ENCODE measurements at places on chromosomes 2 and 18.

- no peak for DNase-seq
- H3K4me1 ChIP-seq = peaks cover 73% of the 10 kb centered on the region
- peak overlapping the region; percentile 82 for H3K27ac ChIP-seq
- H3K27me3 ChIP-seq = no peaks in the 10 kb centered on the region
These were observed 56.0 kb downstream of the SH3BP4 start for GRCh38 chr2:235007664-235008457.

DNA sequence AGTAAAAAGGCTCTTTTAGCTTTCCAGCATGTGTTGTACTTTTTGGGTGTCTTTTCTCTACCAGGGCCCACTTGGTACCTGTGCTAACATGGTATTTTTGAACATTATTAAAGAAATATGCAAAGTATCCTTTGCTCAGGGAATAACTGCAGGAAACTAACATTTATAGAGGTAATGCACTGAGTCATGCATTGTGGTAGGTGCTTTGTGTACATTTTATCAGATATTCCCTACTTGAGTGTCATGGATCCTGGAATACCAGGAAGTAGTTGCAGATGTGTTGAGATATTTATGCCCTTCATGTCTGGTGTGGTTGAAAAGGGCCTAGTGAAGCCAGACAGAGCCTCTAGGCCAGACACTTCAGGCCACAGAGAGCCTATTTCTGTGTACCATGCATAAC lies 215.5 kb upstream of the CYRIA start:
- H3K4me1 ChIP-seq = no peaks in the 10 kb centered on the region
- H3K27ac ChIP-seq = no peak overlapping the region
- H3K36me3 ChIP-seq = no peaks in the 10 kb centered on the region
- no peaks in the 10 kb centered on the region for H3K27me3 ChIP-seq

DNA sequence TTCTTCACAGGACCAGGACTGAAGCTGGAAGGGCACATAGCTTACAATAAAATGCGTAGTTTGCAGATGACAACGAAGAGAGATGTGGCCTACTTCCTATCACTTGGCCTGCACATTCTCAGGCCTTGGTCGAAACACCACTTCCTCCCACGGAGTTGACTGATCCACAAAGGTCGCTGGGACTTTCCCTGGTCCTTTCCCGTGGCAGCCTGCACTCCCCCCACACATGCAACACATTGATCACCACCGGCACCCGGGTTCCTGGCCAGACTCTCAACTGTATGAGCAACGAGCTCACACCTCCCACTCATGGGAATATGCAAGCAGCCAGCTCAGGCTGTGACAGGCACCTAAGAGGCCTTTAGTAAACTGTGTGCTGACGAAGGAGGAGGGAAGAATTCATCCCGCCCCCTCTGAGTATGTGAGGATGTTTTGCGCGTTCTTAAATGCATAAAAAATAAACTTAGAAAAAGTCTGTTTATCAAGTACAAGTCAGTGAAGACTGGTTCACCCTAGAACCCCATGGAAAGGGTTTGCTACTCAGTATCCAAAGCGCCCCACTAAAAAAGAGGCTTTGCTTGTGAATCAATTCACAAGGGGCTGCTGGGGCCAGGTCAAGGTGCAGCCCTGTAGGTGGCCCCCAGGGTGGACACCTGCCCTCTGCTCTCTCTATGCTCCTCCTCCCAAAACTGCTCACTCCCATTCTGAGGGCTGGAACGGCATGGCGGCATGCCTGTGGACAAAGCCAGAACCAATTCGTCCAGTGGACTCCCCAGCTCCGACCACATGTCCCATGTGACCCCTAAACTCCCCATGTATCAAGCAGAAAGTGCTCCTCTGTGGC lies 154.3 kb downstream of the EIPR1 start:
- no peak overlapping the region for H3K4me3 ChIP-seq
- no peak for DNase-seq
- no peaks in the 10 kb centered on the region for H3K27me3 ChIP-seq
- H3K27ac ChIP-seq = no peak overlapping the region

GRCh38 chr2:240877460-240878340 lies 9.1 kb downstream of the AGXT start:
- DNase-seq = no peak
- no peaks in the 10 kb centered on the region for H3K36me3 ChIP-seq
- no peak overlapping the region for H3K27ac ChIP-seq
- no peaks in the 10 kb centered on the region for H3K4me1 ChIP-seq
- no peak overlapping the region for H3K4me3 ChIP-seq

GRCh38 chr2:11577101-11577883 lies 43.4 kb downstream of the GREB1 start:
- no peak overlapping the region for H3K4me3 ChIP-seq
- peaks cover under 1% of the 10 kb centered on the region for H3K4me1 ChIP-seq
- DNase-seq = no peak
- no peaks in the 10 kb centered on the region for H3K27me3 ChIP-seq

DNA sequence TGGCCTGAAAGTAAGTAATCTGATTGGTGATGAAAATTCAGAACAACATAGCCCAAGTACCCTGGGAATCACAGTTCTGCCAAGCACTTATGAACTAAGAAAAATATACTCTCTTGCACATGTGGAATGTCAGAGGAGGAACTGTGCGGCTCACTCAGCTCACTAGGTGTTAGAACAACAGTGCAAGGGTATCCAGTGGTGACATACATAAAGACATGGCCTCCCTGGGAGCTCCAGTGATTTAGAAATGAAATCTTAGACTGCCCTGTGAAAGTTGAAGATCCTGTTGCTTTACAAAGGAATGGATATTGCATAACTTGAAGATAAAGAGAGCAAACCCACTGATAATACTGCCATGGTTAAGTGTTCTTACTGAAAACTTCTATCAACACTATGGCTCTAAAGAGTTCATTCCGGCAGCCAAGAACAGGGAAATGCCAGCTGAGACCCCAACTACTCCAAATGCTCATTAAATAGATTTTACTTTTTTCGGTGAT lies 246.2 kb downstream of the ARHGAP15 start:
- no peaks in the 10 kb centered on the region for H3K27me3 ChIP-seq
- no peaks in the 10 kb centered on the region for H3K36me3 ChIP-seq
- H3K27ac ChIP-seq = no peak overlapping the region
- no peak overlapping the region for H3K4me3 ChIP-seq
- no peak for DNase-seq

DNA sequence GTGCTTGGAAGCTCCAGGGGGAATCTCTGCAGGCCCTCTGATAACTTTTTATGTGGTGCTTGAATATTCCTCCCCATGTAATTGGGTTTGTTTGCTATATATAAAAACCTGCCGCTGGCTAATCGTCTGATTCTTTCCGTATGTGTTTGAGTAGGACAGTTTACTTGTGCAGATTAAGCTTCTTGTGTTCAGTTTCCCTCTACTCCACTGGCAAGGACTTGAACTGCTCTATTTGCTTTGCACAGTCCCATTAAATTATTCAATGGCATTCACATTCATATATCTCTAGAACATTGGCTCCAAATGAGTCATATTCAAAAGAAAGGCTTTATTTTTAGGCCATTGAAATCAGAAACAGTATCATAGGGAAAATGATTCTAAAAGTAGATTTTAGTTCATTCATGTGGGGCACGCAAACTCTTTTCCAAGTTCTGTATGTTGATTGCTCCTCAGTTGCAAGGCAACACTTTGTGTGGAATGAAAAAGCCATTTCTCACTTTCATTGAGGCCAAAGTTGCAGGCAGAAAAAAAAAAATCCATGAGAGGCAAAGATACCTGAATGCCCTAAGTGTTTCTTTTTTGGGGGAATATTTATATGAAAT lies 1682.3 kb upstream of the PIK3C3 start:
- H3K36me3 ChIP-seq = no peaks in the 10 kb centered on the region
- no peak overlapping the region for H3K27ac ChIP-seq
- H3K4me3 ChIP-seq = no peak overlapping the region
- H3K27me3 ChIP-seq = no peaks in the 10 kb centered on the region
- no peaks in the 10 kb centered on the region for H3K4me1 ChIP-seq

DNA sequence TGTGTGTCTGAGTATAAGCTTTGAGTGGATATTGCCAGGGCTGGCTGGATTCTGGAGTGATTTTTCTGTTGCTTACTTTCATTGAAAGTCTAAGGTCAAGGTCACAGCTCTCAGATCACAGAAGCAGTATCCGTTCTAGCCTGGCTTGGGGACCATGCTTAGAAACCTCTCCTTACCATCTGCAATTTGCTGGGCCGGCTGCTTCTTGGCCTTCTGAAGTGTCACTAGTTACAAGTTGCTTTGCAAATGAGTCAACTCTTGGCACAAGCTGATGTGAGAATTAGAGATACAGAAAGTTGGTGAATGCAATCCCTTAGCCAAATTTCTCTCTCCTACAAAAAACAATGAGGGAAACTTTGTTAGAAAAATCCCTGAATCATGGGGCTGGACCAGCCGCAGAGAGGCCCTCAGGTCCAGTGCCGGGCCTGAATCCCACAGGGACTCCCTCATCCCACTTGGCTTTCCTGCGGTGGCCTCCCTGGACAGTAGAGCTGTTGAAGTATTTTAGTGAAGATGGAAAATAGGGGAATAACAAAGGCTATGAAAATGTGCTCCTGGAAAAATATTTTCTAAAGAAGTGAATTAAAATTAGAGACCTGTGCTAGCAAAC lies 92.7 kb upstream of the CNGA3 start:
- H3K27ac ChIP-seq = no peak overlapping the region
- no peak overlapping the region for H3K4me3 ChIP-seq
- H3K4me1 ChIP-seq = no peaks in the 10 kb centered on the region
- DNase-seq = no peak
- no peaks in the 10 kb centered on the region for H3K36me3 ChIP-seq
- H3K27me3 ChIP-seq = no peaks in the 10 kb centered on the region

DNA sequence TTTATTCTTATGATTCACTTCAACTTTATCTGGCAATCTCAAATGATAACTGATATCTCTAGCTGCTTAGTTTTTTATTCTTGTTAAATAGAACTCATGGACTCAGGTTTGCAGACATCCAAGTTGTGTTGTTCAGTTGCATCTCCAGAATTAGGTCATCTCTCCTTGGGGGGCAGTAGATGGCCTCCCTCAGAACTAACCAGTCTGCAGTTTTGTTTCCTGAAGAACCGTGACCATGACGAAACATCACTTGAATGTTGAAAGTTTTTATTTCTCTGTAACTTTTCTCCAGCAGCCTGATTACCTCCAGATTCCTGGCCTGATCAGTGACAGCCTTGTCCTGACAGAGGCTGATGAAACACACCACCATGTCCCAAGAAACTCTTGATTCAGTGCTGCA lies 321.5 kb downstream of the GALNT13 start:
- DNase-seq = no peak
- no peaks in the 10 kb centered on the region for H3K36me3 ChIP-seq
- no peak overlapping the region for H3K27ac ChIP-seq
- H3K4me3 ChIP-seq = no peak overlapping the region
- no peaks in the 10 kb centered on the region for H3K27me3 ChIP-seq

GRCh38 chr2:226063704-226064440 lies 664.4 kb downstream of the NYAP2 start:
- no peaks in the 10 kb centered on the region for H3K27me3 ChIP-seq
- H3K36me3 ChIP-seq = no peaks in the 10 kb centered on the region
- no peaks in the 10 kb centered on the region for H3K4me1 ChIP-seq

DNA sequence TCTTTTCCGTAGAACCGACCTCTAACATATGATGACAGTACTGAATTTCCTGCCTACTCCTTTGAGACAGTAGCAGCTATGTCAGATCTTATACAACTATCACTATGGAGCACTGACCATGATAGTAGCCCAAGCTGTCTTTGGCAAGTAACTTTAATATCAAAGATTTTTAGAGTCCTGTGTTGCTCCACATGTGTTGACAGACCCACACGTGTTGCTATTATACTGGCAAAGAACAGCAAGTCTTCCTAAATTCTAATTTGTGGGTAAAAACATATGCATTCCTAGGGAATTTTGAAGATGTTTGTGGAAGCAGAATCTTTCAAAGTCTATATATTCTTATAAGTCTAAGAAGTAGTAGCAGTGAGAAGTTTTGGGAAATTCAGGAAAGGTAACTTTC lies 245.5 kb upstream of the HNMT start:
- no peak for DNase-seq
- no peaks in the 10 kb centered on the region for H3K36me3 ChIP-seq
- H3K4me3 ChIP-seq = no peak overlapping the region
- H3K27me3 ChIP-seq = no peaks in the 10 kb centered on the region
- no peaks in the 10 kb centered on the region for H3K4me1 ChIP-seq

DNA sequence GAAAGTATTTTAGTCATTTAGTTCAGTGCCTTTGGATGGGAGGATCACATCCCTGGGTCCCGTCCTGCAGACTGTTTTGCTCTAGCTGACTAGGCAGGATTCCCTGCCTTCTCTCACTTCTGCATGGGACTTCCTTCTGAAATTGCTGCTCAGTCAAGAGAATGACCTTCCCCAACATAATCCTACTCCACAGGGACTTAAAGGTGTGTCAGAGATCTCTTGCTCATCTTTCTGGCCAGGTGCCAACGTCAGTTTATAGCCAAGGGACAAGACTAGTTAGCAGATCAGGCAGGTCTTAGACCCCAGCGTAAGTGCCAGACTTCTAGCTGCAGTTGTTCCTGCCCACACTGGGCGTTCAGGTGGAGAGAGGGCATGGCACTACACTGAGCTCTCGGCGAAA lies 9.5 kb upstream of the IL1B start:
- no peak for DNase-seq
- no peaks in the 10 kb centered on the region for H3K4me1 ChIP-seq
- no peak overlapping the region for H3K4me3 ChIP-seq
- H3K27ac ChIP-seq = no peak overlapping the region

DNA sequence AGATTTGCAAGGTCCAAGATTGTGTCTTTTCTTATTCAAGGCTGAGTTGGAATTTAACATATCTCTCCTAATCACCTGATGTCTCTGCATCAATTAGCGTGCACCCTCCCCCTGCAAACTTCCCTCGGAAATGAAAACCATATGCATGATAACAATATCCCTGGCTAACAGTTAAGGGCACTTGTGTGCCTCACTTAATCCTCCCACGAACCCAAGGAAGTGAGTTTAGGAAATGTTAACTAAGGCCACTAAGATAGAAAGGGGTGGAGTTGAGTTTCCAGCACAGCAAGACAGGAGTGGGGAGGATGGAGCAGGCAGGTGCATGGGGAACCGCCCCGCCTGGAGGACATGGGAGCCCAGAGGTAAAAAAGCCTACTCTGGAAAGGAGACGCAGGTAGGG lies 52.4 kb upstream of the PTMA start:
- no peak overlapping the region for H3K4me3 ChIP-seq
- DNase-seq = no peak
- H3K36me3 ChIP-seq = no peaks in the 10 kb centered on the region

DNA sequence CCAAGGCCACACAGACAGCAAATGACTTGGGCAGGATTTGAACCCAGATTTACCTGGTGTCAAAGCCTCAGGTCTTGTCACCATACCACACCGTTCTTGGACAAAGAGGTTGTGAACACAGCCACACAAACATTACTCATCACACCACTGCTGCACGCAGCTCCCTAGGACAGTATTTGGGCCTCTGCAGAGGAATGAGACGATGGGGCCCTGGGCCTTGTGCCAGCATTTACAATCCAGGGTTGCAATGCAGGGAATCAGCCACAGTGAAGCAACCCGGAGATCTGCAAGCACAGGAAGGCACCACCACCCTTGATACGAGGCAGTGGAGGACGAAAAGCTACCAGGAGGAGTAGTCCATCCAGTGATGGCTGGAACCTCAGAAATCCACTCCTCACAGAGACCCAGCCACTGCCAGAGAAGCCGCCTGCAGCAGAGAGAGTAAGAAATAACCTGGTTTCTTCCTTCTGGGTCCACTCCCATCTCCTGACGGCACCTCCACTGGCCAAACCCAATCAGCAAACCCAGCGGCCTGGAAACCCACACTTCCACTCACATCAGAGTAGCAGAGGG lies 3.7 kb upstream of the MTCL1 start:
- no peak overlapping the region for H3K4me3 ChIP-seq
- H3K4me1 ChIP-seq = peaks cover 13% of the 10 kb centered on the region
- no peaks in the 10 kb centered on the region for H3K27me3 ChIP-seq
- H3K27ac ChIP-seq = no peak overlapping the region
- H3K36me3 ChIP-seq = no peaks in the 10 kb centered on the region
- no peak for DNase-seq

Data from esophagus squamous epithelium (tissue), 5 donors.